ENCODE measurements at places on chromosomes 16 and 17. TPM values are rescaled to one million over a fixed set of nuclear protein-coding genes. Genes with fewer than 3 reads are reported as not detected.

TP53TG3F gene
- total RNA-seq: not detected

C16orf92 gene
- total RNA-seq: not detected

OR1E2 gene
- not detected for total RNA-seq

KRT9 gene
- total RNA-seq: not detected

SLFN12L gene
- total RNA-seq: 0.09 TPM

MYO1D gene
- 49.9 TPM for total RNA-seq

FOXN1 gene
- total RNA-seq: not detected

SBK1 gene
- total RNA-seq: 28.1 TPM

KRT24 gene
- total RNA-seq: not detected

IGFALS gene
- total RNA-seq: 0.27 TPM

C17orf107 gene
- total RNA-seq: 4.3 TPM

DCUN1D3 gene
- 9.7 TPM for total RNA-seq

HS3ST3B1 gene
- total RNA-seq: 1.4 TPM

GCGR gene
- not detected for total RNA-seq

CES5A gene
- total RNA-seq: 0.18 TPM

SLC4A1 gene
- total RNA-seq: 6.8 TPM

PRR35 gene
- 2.7 TPM for total RNA-seq

PPY gene
- not detected for total RNA-seq

CD300LF gene
- total RNA-seq: 0.27 TPM

TMEM98 gene
- 46.9 TPM for total RNA-seq

ERCC4 gene
- 15.5 TPM for total RNA-seq

TEX19 gene
- total RNA-seq: not detected

FZD2 gene
- 4.4 TPM for total RNA-seq

GPR179 gene
- 0.45 TPM for total RNA-seq

SDR42E2 gene
- not detected for total RNA-seq

SPEM2 gene
- not detected for total RNA-seq

MAF gene
- 9.0 TPM for total RNA-seq

ITGAL gene
- total RNA-seq: 1.5 TPM

EIF1 gene
- 79.5 TPM for total RNA-seq

FSCN2 gene
- total RNA-seq: 4.0 TPM

AIPL1 gene
- total RNA-seq: 0.91 TPM

COG4 gene
- 37.2 TPM for total RNA-seq

TMEM92 gene
- not detected for total RNA-seq

TNFRSF12A gene
- total RNA-seq: 1.2 TPM

USH1G gene
- total RNA-seq: not detected

ANKRD13B gene
- 28.6 TPM for total RNA-seq

KRTAP3-1 gene
- total RNA-seq: not detected

HBA2 gene
- 1,595 TPM for total RNA-seq

TBC1D3I gene
- total RNA-seq: not detected

NPIPA5 gene
- total RNA-seq: 1.3 TPM

TBC1D10B gene
- total RNA-seq: 20.5 TPM

Data from cerebellum (tissue), 4 donors.